ENCODE measurements at places on chromosomes 16 and 17. TPM values are rescaled to one million over a fixed set of nuclear protein-coding genes. Genes with fewer than 3 reads are reported as not detected.

Gene SLC16A5
- 25.0 TPM for total RNA-seq

Gene CSNK1D
- total RNA-seq: 113 TPM

DNA sequence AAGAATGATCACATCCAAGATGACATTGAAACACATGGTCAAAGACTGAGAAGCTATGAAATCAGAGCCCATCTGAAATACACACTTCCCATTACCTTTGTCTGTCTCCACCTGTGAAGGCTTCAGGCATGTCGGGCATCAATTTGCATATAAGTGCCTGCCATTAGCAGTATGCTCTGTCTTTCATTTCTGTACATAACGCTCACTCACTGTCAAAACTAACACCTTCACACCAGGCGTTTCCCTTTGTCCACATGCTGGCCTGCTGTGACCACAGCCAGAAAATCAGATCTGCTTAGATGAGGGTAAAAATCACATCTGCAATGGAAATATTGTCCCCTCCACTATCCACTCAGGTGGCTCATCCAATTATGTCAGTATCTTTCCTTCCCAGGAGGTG is 524.8 kb downstream of the TOX3 start:
- no peak for DNase-seq
- no peaks in the 10 kb centered on the region for H3K27me3 ChIP-seq
- no peak overlapping the region for H3K27ac ChIP-seq
- H3K36me3 ChIP-seq: no peaks in the 10 kb centered on the region

DNA sequence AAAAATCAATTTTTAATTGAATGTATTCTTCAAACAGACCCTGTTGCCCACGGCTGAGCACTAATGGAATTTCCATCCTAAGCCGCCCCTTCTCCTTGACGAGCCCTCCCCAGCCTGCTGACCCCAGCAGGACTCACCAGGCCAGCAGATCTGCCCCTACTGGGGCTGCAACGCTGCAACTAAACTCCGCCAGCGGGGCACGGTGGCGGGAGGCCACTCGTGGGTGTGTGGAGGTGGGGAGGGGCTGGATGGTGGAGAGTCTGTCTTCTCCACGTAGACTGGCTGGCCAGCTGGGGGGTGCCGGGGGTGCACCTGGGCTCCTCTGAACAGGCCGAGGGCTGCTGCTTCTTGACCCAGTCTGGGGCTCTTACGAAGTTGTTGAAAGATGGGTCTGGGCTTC is 67.8 kb downstream of the ENGASE start:
- no peaks in the 10 kb centered on the region for H3K4me1 ChIP-seq
- peaks cover 33% of the 10 kb centered on the region for H3K27me3 ChIP-seq
- DNase-seq: no peak
- no peak overlapping the region for H3K27ac ChIP-seq
- no peaks in the 10 kb centered on the region for H3K36me3 ChIP-seq
- H3K4me3 ChIP-seq: no peak overlapping the region

GRCh38 chr17:35540589-35541404 is 3.3 kb upstream of the SLFN12L start:
- H3K27ac ChIP-seq: peak overlapping the region; percentile 71
- no peaks in the 10 kb centered on the region for H3K36me3 ChIP-seq
- no peaks in the 10 kb centered on the region for H3K27me3 ChIP-seq
- H3K4me1 ChIP-seq: peaks cover 51% of the 10 kb centered on the region

GRCh38 chr16:66618588-66619375 is 14.3 kb downstream of the CMTM3 start:
- H3K4me1 ChIP-seq: peaks cover 53% of the 10 kb centered on the region
- peaks cover 1% of the 10 kb centered on the region for H3K27me3 ChIP-seq
- peak; percentile 96 for DNase-seq
- peak overlapping the region; percentile 66 for H3K4me3 ChIP-seq
- peak overlapping the region; percentile 87 for H3K27ac ChIP-seq
- H3K36me3 ChIP-seq: peaks cover 18% of the 10 kb centered on the region

DNA sequence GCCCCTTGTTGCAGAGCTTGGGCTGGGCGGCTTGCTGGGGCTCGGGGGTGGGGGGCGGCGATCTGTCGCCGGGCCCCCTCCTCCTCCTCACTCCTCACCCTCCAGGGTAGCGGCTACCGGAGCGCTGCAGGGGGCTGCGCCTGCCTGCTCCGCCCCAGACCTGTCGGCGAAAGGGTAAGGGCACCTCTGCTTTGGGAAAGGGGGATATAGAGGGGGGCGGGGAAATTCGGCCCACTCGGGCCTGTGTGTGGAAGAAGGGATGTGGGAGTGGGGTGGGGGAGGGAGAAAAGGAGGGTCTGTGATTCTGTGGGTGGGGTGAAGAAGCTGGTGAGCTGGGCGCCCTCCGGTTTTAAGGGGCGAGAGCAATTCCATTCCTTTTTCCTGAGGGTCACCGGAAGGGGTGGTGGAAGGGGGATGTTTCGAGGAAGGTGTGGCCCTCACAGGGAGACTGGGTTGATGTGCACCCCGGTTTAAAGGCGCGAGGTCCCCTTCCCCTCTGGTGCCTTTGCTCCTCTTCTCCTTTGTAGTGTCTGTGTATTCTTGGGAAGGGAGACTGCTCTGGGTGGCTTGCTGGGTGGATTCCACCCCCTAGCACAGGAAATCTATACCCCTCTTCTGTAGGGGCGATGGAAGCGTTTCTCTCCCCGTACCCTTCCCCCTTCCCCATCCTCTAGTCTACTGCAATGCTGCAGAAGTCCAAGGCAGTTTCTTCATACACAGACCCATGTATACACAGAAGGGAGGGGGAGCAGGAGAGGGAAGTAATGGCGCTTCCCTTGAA is 878 bp downstream of the TAOK1 start:
- DNase-seq: no peak
- H3K27me3 ChIP-seq: no peaks in the 10 kb centered on the region
- H3K36me3 ChIP-seq: peaks cover 13% of the 10 kb centered on the region
- H3K4me1 ChIP-seq: peaks cover 41% of the 10 kb centered on the region

GRCh38 chr16:2008009-2008526 is 1.6 kb downstream of the ZNF598 start:
- H3K27ac ChIP-seq: peak overlapping the region; percentile 74
- H3K4me3 ChIP-seq: peak overlapping the region; percentile 94

DNA sequence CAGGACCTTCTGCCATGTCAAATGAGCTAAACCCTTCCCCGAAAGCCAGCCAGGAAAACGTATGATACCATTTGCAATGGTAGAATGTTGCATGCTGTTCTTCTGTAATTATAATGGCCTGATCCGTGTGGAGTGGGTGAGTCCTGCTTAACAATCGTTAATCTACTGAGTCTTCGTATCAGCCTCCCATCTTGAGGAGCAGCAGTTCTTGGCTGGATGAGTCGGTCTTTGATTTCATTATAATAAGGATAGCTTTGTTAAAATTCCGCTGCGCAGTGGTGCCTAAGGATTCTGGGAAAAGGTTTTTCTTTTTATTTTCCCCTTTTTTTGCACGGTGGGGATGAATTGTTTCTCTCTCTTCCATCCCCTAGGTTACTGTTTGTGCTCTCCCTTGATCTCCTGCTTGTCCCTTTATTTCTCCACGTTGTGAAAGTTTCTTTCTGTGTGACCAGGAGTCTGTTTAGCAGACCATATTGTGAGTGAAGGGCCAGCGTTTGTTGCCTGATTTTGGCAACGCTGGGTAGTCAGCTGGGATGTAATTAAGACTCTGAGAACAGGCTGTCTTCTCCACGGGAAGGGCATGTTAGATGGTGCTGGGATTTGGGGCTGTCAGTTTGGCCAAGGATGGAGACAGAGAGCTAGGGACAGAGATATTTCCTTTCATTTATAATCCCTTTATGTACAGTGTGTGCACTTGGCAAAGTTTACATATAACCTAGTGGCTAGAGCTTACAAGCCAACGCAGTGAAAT is 263.0 kb downstream of the FTO start:
- H3K4me3 ChIP-seq: no peak overlapping the region
- no peak for DNase-seq
- peaks cover 18% of the 10 kb centered on the region for H3K4me1 ChIP-seq
- peaks cover 1% of the 10 kb centered on the region for H3K27me3 ChIP-seq
- H3K27ac ChIP-seq: no peak overlapping the region

DNA sequence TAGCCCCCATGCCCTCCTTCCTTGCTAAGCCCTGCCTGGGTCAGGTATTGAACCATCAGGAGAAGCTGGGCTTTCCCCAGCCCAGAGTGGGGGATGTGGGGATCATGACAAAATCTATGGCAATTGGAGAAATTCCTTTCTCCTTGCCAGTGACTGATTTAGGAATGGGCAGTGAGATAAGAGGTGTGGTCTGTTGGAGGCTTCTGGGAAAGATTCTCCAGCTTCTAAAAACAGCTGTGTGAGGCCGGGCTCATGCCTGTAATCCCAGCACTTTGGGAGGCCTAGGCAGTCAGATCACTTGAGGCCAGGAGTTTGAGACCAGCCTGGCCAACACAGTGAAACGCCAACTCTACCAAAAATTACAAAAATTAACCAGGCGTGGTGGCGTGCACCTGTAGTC is 69.1 kb downstream of the SRCIN1 start:
- no peak for DNase-seq
- no peak overlapping the region for H3K4me3 ChIP-seq
- H3K27me3 ChIP-seq: peaks cover 41% of the 10 kb centered on the region
- no peaks in the 10 kb centered on the region for H3K4me1 ChIP-seq
- no peak overlapping the region for H3K27ac ChIP-seq
- no peaks in the 10 kb centered on the region for H3K36me3 ChIP-seq

DNA sequence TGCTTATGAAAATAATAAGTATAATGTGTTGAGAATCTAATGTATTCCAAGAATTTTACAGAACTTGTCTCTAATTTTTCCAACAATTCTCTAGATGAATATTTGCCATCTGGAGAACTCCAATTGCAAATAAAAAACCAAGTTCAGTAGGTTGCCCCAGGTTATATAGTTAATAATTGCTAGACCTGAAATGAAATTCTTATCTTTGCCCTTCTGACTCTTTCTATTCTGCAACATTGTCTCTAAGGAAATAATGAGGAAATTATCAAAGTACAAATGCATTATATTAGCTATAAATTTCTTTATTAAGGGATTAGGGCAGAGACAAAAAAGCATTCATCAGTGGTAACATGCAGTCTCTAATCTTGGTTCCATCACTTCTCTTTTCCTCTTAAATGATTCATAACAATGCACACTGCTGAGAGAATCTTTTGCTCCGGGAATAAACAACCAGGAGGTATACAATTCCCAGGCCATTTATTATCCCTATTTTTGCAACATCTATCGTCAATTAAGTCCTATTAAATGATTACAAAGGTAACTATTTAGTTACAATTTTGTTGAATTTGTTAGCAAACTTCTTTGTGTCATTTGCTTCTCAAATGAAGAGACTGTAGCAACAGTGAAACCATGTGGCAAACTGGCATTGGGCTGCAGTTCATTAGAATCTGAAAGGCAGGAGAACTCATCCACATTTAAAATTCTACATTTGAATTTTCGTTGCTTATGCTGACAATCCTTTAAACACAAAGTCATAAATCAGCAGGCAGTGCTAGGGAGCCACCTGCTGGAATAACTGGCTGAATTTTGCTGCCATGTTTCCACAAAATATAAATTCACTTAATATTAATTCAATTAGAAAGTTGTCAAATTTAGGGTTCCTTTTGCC is 349.6 kb downstream of the KIF2B start:
- H3K27me3 ChIP-seq: no peaks in the 10 kb centered on the region
- no peaks in the 10 kb centered on the region for H3K4me1 ChIP-seq
- DNase-seq: no peak
- no peaks in the 10 kb centered on the region for H3K36me3 ChIP-seq
- H3K4me3 ChIP-seq: no peak overlapping the region

DNA sequence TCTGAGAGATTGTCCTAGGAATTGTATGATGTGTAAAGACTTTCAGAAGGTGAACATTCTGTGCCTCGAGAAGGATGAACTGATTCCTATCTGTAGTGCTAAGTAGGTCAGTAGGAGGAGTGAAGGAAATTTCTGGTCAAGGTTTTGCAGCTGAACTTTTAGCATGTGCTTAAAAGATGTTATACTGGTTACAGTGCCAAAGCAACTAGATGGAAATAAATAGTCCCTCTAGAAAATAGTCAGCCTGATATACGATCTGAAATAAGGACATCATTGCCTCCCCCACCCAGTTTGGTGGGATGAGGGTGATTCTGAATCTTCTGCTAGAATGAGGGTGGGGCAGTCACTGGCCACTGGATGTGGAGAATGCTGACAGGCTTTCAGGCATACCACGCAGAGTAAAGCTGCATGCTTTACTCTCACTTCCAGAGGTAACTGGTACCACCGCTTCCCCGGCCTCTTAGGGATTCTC is 57.2 kb upstream of the VPS4A start:
- no peak overlapping the region for H3K4me3 ChIP-seq
- H3K4me1 ChIP-seq: peaks cover 23% of the 10 kb centered on the region
- H3K36me3 ChIP-seq: peaks cover 10% of the 10 kb centered on the region
- no peaks in the 10 kb centered on the region for H3K27me3 ChIP-seq

DNA sequence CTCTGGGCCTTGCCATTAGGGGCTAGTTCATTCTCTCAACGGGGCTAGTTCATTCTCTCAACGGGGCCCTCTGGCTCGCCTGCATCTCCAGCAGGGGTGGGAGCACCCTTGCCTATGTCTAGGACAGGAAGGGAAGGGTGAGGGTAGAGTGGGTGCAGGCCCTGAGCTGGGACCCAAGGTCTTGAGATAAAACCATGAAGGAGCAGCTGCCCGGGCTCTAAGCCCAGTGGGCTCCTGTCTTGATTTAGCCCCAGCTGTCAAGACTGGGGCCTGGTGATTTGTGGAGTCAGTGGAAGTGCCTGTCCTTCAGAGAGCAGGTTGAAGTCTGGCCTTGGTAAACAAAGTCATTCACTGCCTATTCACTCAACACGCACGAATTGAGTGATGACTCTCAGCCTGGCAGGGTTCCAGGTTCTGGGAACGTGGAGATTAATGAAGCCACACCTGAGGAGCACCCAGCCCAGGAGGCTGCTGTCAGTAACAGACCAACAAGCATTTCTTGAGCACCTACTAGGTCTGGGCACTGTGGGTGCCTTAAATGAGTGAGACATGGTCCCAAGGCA is 35.4 kb downstream of the WNT3 start:
- DNase-seq: no peak
- H3K36me3 ChIP-seq: no peaks in the 10 kb centered on the region
- H3K4me1 ChIP-seq: peaks cover 5% of the 10 kb centered on the region
- H3K27me3 ChIP-seq: peaks cover 5% of the 10 kb centered on the region

GRCh38 chr17:58244963-58245362 is 6.6 kb downstream of the LPO start:
- no peaks in the 10 kb centered on the region for H3K36me3 ChIP-seq
- DNase-seq: no peak
- no peak overlapping the region for H3K4me3 ChIP-seq
- no peaks in the 10 kb centered on the region for H3K4me1 ChIP-seq
- H3K27me3 ChIP-seq: peaks cover 49% of the 10 kb centered on the region
- H3K27ac ChIP-seq: no peak overlapping the region

All from HFFc6 (cell line).